ENCODE measurements at places on chromosomes 4 and X.

GRCh38 chr4:32180086-32180485 is 1459.9 kb downstream of the PCDH7 start:
- no peak for DNase-seq

DNA sequence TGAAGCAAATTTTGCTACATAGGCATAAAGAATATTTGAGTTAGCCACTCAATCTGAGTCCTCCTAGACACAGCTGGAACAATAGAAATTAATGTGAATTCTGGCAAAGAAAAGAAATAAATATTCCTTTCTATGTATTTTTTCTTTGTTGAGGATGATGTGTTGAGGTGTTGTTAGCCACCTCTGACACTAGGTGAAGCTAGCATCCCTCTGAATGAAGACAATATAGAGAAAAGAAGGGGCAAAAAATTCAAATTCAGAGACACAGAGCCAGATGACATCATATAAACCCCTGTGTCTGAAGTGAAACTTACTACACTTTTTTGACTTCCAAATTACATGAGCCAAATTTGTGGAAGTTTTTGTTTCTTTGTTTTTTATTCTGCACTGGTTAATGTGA is 34.6 kb upstream of the TMPRSS11D start:
- DNase-seq = no peak

DNA sequence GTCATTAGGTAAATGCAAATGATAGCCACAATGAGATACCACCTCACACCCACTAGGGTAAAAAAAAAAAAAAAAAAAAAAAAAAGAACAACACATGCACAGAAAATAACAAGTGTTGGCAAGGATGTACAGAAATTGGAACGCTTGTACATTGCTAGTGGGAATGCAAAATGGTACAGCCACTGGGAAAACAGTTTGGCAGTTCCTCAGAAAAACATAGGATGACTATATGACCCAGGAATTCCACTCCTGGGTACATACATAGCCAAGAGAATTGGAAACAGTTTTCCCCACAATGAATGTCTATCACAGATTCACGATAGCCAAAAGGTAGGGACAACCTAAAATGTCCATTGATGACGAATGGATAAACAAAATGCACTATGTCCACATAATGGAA is 161.3 kb upstream of the MAMLD1 start:
- DNase-seq = no peak

DNA sequence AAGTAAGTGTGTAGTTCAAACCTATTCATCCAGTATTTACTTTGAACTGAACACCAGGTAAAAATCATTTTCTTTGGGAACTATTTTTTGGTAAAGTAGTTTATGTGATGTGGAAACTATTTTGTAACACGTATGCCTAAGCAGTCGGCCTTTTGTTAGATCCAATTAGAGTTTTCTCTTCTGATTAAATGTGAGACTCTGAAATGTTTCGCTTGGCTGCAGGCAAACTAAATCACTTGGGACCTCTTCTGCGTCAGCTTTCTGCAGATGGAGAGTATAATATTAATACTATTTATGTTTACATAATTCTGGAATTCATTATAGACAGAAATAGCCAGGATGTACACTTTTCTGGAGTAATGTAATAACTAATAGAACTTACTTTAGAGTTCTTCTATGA is 46.9 kb downstream of the BMPR1B start:
- DNase-seq = no peak

DNA sequence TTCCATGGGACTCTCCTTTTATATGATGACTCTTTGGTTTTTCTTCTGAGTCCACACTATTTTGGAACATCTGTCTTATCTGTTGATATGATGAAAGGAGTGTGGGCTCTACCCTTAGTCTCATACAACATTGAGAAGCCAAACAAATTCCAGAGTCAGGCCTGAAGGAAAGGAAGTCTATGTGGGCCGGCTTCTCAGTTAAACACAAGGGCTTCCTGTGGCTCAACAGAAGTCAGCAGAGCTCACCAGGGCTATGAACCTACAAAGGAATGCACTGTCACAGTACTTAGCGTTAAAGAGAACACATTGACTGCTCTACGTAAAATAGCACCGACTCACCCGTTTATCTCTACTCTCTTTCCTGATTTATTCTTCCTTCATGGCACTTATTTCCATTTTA is 641.0 kb upstream of the FRG1 start:
- no peak for DNase-seq

- DNase-seq = no peak
Measured at GRCh38 chrX:73127700-73128241, 48.5 kb upstream of the PABPC1L2A start.

DNA sequence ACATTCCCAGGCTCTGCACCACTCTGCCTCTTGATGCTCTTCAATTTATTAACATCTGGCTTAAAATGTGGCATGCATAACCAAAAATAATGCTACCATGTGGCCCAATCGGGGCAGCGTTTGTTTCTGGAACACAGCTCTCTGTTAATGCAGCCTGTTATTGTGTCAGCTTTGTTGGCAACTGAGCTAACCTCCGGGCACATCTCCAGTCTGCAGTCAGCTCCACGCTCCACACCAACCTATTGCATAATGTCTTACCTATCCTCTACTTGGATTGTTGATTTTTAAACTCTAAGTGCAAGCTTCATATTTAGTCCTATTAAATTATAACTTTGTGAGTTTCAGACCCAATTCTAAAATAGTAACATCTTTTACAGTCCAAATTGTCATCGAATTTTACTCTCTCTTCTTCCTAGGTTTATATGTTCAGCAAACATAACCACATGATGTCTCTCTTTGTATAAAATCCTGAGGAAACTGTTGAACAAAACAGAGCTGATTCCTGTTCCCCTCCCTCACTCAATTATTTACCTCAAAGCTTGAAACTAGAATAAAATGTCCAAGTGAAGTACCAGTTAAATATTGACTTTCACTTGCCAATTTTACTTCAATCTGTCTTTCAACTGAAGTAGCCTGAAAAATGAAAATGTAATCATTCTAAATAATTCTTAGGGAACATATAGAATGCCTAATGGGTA is 92.2 kb upstream of the RAPGEF2 start:
- DNase-seq = peak; percentile 66

- no peak for DNase-seq
Measured at GRCh38 chr4:139919521-139919920, 234.5 kb downstream of the MAML3 start.

GRCh38 chr4:8238036-8238511 is 31.5 kb upstream of the HTRA3 start:
- DNase-seq = no peak

GRCh38 chr4:183081116-183081469 is 18.0 kb upstream of the WWC2 start:
- no peak for DNase-seq

DNA sequence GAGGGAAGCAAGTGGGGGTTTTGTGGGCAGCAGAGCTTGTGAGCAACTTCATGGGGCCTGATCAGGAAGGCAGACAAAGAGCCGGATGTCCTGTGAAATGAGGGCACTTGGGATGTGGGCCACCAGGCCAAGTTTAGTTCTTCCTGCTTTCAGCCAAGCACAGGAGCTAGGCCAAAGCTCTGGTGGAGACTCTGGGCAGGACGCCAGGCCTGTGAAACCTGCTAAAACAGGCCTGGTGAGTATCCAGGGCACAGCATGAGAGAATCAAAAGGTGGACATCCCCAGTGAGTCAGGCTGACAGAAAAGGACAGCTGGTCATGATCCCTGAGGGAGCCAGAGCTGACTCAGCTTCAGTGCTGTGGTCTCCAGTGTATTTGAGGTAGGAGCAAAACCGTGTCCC is 95.7 kb downstream of the NPNT start:
- DNase-seq = peak; percentile 52

GRCh38 chr4:186593587-186593973 is 38.2 kb upstream of the MTNR1A start:
- DNase-seq = no peak

DNA sequence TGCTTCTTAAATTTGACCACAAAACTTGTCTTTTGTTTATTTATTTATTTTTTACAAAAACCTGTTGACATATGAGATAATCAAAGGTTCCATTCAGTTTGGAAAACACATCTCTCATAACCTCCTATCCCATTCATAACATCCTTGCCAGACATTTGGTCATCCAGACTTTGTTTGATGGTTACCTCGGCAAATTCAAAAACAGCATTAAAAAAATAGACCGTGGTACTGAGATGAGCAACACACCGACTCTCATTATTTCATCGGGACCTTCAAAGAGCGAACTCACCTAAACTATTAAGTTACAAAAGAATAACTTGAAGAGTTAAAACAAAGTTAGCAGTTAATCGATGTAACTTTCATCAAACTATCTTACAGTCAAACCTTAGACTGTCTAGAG is 85.8 kb upstream of the RPS6KA3 start:
- no peak for DNase-seq

DNA sequence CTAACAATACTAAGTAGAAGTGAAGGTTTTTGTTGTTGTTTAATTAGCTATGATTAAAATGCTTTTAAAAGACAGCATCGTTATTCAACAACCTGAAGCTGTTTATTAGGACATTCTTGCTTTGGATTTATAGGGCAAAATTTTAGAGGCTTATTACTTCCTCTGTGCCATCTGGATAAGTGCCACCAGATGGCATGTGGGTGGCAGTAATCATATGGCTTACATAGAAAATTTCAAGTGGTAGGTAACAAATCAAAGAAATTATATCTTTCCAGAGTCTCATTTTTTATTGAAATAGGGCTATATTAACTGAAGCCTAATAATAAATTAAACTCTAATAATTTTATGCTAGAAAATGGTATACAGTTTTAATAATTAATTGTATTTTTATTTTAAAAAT is 83.3 kb upstream of the HTR2C start:
- DNase-seq = no peak

DNA sequence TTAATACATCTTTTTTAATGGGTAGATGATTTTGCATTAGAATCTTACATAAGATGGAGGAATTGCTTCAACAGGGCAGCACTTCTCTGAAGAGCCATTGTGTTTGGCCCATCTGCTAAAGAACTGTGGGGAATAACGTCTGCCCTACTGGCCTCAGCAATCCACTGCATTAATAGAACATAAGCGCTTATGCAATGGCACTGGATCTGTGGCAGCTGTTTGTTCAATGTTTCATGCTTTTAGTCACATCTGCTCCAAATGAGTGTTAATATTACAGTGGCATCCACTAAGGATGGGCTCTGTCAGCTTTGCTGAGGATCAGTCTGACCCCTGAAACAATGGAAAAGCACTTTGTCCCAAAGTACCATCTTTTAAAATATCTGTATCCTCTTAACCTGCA is 279.0 kb upstream of the GK2 start:
- DNase-seq = no peak

- DNase-seq = no peak
Measured at GRCh38 chr4:54541426-54542118, 116.2 kb upstream of the KIT start.

DNA sequence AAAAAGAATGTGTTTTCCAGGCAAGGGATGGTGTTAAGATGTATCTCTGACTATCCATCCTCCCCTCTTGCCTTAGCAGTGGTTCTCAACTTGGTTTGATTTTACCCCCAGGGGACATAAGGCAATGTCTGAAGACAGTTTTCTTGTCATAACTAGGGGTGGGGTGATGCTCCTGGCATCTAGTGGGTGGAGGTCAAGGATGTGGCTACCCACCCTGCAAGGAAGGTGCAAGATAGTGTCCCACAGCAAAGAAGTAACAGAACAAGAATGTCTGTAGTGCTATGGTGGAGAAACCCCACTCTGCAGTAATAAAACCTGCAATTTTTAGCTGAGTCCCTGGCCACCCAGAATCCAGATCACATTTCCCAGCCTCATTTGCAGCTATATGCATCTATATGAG is 81.2 kb upstream of the TBL1X start:
- no peak for DNase-seq

- DNase-seq = no peak
Measured at GRCh38 chr4:26877406-26877805, 16.8 kb downstream of the STIM2 start.

DNA sequence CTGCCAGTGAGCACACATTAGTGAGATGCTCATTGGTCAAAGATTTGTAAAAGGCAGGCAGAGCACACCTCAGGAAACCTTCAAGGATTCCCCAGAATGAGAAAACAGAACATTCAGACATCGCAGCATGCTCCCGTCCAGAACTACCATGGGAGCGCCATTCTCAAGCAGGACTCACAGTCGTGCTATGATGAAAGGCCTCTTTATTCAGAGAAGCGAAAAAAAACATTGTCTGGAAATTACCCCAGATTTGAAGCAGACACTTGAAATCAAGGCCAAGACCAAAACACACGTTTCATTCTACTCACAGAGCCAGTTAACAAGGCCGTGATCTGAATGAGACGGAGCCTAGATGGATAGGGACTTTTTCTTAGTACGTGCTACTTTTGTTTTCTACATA is 961.8 kb upstream of the TENM3 start:
- DNase-seq = no peak

DNA sequence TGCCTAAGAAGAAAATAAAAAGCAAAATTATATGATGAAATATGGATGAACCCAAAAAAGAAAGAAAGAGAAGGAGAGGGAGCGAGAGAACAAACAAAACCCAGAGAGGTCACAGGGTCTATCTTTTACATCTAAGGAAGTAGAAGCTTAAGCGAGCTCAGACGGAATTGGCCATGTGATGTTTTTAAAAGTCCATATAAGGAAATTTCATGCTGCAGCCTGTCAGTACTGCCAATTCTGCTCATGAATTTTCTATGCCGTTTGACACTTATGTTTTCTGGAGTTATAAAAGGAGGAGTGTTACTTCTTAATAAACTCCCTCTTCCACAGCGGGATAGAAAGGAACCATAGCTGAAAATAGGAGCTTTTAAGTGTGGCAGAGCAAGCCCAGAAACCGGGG is 32.9 kb upstream of the DCX start:
- DNase-seq = no peak

DNA sequence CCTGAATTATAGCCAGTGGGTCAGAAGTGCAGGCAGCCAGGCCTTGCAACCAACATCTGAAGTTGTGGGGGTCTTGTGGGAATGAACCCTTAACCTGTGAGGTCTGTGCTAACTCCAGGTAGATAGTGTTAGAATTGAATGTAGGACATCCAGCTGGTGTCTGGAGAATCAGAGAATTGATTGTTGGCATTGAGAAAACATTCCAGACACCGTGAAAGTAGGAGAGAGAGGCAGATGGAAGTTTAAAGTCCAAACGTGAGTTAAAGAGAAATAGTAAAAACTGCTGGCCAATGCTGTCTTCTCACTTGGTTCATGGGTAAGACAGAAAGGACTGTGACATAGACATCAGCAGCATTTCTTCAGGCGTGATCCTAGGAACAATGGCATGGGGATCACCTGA is 27.7 kb downstream of the CASP3 start:
- no peak for DNase-seq

- no peak for DNase-seq
Measured at GRCh38 chrX:110692866-110693265, 102.8 kb downstream of the CHRDL1 start.

GRCh38 chr4:76074468-76074867 is at the start of gene ART3:
TSS of gene ART3 (plus strand) at chr4:76074709. CDS start at chr4:76075890, 1,181 bp downstream.
- no peak for DNase-seq

GRCh38 chrX:8405631-8406030 is 59.0 kb upstream of the VCX3B start:
- DNase-seq = no peak

DNA sequence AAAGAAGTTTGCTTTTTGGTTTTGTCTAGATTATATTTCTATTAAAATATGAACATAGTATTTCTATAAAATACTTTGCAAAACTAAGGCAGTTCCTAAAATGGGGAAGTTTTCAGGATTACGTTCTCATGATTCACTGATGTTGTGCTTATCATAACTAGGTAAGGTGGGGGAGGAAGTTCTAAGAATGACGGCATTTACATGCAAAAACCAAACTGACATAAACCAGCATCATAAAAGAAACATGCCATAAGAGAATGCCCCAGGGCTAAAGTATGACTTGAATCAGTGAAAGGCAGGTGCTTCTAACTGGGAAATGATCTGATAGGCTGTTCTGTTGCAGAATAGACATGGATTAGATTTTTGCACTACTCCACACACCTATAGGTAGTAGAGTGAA is 204.7 kb upstream of the JADE1 start:
- no peak for DNase-seq
